Activated naive CD4-positive, alpha-beta T cell treated with anti-CD3 and anti-CD28 coated beads, Interleukin-2, amount 50 U/mL, for 16 hours (primary cell): ENCODE measurements at places on chromosomes 1 and 21.

DNA sequence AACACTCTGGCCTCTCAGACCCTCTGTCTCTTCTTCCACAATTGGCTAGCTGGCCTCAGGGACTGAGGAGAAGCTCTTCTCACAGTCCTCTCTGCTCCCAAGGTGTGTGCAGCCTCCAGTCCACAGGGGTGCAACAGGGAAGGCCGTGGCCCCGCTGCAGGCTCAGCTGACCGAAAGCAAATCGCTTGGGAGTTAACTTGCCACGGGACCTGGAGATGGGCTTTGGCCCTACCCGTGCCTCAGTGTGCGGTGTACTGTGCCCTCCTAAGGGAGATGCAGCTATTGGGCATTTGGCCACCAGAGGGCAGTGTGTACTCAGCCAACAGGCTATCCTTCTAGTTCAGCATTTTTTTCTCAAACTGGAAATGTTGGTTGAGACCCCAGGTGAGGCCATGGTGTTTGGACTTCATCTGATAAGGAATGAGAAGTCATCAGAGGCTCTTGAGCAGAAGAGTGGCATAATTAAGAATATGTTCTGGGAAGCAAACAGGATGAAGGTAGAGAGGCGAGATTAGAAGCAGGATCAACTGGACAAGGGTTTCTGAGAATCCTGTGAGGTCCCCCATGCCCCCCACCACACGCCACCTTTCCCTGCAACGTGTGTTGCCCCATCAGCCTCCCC is 42.5 kb upstream of the TMEM125 start:
- DNase-seq: peak; percentile 84

- no peak for DNase-seq
These were observed 79.8 kb upstream of the F3 start for GRCh38 chr1:94621395-94621794.

DNA sequence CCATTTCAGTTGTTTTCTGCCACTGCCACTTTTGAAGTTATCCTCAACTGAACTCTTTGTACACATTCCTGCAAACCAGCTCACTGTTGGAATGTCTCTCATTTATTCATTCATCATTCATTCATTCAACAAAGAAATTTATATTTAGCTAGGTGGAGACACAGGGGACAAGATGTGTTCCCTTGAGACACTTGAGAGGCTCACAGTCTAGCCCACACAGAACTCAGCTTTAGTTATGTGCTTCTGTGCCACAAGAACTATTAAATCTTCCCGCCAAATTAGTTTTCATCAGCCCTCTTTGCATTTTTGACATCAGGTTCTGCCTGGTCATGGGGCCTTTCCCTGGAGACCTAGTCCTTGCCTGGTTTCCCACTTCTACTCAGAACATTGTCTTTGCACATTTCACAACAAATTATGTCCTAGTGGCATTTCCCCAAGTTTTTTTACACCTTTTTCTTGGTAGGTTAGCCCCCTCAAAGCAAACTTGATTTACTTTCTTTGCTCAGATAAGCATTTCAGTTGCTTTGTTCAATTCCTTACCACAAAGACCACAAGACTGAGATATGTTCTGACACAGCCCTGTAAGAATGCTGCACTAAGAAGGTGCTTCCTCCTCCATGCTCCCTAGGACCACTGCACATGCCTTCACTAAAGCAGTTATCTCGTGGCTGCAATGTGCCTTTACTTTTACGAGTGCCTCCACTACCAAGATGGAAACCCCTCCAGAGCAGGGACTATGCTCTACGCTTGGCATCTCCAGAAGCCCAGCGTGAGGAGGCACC is 31.0 kb downstream of the ILDR2 start:
- DNase-seq: no peak

- no peak for DNase-seq
These were observed 23.2 kb downstream of the ATP8B2 start for GRCh38 chr1:154348429-154349076.

DNA sequence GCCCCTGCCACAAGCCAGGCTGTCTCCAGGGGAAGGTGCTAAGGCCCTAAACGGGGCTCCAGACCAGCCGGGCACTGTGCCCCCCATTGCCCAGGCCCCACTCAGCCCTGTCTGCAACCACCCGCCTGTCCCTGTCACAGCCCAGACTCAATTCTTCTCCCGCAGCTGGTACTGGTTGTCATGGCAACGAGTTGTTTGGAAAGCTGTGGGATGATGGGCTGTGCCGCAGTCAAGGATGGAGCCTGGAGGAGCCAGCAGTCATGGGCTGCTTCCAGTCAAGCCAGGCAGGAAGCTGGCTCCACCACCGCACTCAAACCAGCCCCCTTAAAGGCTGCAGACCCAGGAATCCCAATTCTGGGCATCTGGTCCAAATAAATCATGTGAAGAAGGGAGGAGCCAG is 4.2 kb downstream of the SPOCD1 start:
- no peak for DNase-seq
